Brain (organoid and tissue), 16 donors: ENCODE measurements at places on chromosomes 3 and 15.

DNA sequence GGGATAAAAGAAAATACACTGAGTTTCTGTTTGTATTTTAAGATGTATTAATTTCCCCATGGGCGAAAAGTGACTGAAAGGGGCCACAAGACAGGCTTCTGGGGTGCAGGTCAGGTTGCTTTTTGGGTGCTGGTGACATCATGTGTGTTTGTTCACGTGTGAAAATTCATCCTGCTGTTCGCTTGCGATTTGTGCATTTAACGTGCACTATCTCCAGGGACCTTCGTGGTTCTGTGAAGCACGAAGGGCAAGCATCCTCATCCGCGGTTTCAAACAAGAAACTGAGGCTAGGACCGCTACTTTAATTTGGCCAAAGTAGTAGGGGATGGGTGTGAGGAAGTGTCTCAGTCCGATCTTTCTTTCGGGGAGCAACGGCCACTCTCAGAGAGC is 1.6 kb upstream of the SMAD6 start:
- DNase-seq: no peak

- DNase-seq: no peak
These were observed 563.3 kb upstream of the GOLIM4 start for GRCh38 chr3:168659015-168659414.

DNA sequence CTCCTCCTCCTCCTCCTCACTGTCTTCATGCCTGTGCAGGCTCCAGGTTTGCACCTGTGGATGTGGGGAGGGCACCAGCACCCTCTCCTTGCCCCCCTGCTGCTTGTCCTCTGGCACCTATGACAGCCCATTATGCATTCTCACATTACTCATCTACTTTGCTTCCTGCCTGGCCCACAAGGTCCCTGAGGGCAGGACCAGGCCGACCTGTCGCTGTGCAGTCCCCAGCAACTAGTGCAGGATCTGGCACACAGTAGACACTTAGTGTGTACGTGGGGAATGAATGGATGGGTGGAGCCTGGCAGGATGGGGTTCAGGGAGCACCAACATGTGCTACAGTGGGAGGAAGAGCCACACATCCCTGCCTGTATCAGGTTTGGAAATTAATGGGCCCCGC is 58.3 kb upstream of the TMEM115 start:
- no peak for DNase-seq

GRCh38 chr3:131846296-131846924 is 188.4 kb downstream of the CPNE4 start:
- no peak for DNase-seq

DNA sequence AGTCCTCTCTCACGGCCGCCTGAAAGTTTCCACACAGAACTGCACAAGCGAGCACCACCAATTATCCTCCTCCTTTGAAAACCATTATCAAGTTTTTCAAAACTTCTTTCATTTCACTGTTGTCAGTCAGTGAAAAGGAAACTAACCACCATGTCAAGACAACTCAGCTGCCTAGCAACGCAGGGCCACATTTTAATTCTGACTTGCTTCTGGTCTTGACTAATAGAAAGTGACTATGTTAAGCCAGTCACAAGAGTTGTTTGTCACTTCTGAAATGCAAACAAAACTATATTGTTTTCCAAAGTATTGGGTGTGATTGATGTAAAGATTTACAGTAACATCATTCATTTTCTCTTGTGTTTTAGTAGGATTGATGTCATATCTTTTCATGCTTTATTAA is 612.8 kb upstream of the AGTR1 start:
- peak; percentile 38 for DNase-seq

DNA sequence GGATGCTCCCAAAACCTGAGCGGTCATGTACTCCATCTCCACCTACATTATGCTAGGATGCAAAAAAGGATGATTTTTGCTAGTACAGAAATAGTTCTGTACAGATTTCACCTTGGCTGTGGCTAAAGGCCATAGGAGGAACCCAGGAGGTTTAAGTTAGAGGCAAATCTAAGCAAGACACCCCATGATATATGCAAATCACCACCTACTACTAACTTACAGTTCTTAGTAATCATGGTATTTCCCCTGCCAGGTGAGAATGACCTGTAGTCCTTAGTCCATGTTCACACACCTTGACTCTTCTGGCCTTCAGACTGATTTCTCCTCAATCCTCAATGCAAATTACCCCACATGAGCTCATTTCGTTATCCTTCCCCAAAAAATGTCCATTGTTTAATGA is 154.2 kb downstream of the IMPG2 start:
- no peak for DNase-seq
